ENCODE measurements at places on chromosomes 5 and 9.

- no peak for DNase-seq
These were observed 92.3 kb downstream of the FSTL4 start for GRCh38 chr5:133520062-133520461.

DNA sequence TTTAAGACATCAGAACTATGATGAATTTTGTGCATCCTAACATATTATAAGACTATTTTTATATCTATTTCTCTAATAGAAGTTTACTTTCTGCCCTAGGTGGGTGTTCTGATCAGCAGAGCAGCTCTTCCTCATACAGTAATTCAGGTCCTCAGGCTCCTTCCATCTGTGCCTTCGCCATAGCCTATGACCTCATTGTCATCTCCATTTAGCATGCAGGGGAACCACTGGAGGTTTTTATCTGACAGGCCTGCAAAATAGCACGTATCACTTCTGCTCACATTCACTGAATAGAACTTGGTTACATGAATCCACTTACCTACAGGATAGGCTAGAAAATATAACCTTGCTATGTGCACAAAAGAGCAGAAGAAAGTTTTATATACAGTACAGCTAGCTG lies 159.4 kb upstream of the CCNH start:
- DNase-seq: no peak

- DNase-seq: no peak
These were observed 37.3 kb downstream of the COL5A1 start for GRCh38 chr9:134678666-134679443.

- no peak for DNase-seq
These were observed 16.8 kb downstream of the NR3C1 start for GRCh38 chr5:143386725-143387124.

- peak; percentile 57 for DNase-seq
These were observed 53.4 kb downstream of the GALNT12 start for GRCh38 chr9:98860871-98861293.

- no peak for DNase-seq
These were observed 37.2 kb downstream of the NCS1 start for GRCh38 chr9:130209422-130209821.

DNA sequence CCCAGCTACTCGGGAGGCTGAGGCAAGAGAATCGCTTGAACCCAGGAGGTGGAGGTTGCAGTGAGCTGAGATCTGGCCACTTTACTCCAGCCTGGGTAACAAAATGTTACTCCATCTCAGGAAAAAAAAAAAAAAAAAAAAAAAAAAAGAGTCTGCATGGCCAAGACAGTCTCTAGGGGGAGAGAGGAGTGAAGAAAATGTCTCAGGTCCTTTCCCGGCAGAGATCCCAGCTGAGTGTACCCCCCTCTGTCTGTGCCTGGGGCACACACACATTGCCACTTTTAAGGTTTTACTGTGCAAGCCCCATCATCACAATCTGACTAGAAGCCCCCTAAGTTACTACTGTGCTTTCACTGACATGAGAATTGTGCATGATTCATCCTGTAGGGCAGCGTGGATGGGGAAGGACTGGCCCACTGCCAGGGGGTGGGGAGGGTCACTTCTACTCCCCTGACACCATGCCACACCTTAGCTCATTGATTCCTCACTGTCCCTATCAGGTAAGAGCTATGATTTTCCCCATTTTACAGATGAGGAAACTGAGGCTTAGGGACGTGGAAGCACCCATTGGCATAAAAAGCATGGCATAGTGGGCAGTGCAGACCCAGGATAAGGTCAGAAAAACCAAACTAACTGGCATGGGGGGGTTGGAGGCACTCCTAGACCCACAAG lies 102.3 kb upstream of the LARP1 start:
- no peak for DNase-seq

GRCh38 chr5:151477101-151477500 lies 29.7 kb downstream of the SLC36A1 start:
- DNase-seq: no peak

DNA sequence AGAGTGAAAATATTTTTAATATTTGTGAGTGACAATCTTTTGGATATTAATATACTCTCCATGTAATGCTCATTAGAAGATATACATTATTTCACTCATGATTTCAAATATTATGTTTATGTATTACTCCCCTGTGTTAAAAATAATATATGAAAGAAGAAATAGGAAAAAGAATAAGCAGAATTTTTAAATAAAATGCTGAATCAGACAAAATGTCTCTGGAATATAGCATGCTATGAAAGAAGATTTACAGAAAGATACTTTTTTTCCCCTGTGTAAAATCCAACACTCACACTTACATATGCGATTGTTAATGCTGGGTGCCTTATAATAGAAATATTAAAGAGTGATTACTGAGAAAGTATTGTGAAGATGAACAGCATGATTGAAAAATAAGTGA lies 373.7 kb downstream of the ANXA1 start:
- DNase-seq: no peak

GRCh38 chr9:95266649-95267048 lies 50.9 kb downstream of the FANCC start:
- no peak for DNase-seq

- no peak for DNase-seq
These were observed 118.4 kb upstream of the PRSS3 start for GRCh38 chr9:33676746-33677505.

GRCh38 chr5:160456480-160457177 lies 35.0 kb downstream of the PTTG1 start:
- no peak for DNase-seq

DNA sequence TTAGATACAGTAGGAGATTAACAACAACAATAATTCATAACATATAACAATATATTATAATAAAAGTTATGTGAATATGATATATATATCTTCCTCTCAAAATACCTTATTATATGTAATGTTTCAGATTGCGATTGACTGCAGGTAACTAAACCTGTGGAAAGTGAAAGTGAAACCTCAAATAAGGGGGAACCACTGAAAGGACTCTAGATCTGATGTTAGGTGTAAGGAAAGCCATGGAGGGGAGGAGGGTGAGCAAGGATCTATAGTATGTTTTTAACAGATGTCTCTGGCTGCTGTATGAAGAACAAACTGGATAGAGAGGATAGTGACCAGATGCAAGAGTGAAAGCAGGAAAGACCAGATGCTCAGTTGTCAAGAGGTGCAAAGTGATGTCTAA lies 5.8 kb upstream of the FSTL4 start:
- DNase-seq: no peak

GRCh38 chr9:94922691-94923107 lies 196.2 kb downstream of the AOPEP start:
- no peak for DNase-seq

GRCh38 chr9:115653171-115653606 lies 500.4 kb upstream of the PAPPA start:
- no peak for DNase-seq

DNA sequence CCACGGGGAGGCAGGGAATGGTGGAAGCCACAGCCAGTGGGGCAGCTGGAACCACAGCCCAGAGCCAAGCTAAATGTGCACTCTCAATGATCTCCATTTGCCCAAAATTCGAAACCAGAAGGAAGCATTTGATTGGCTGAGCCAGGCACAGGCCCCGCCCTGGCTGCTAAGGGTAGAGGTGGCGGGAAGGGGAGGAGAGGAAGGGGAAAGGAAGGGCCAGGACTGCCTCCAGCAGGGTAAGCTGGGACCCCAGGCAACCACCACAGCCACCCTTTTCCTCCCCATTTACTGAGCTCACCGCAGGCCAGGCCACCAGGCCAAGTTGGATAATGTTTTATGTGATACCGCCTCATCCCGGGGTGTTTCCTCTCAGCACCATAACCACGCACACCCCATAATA lies 100.3 kb upstream of the RAPGEF1 start:
- no peak for DNase-seq

- DNase-seq: no peak
These were observed 62.1 kb upstream of the FANCC start for GRCh38 chr9:95379630-95380029.

GRCh38 chr5:77768978-77769377 lies 7.2 kb downstream of the TBCA start:
- no peak for DNase-seq

- no peak for DNase-seq
These were observed 2117.6 kb downstream of the MAT2B start for GRCh38 chr5:165622864-165623536.

GRCh38 chr5:38291355-38291754 lies 33.0 kb downstream of the EGFLAM start:
- no peak for DNase-seq

- no peak for DNase-seq
These were observed 16.6 kb downstream of the ZFP62 start for GRCh38 chr5:180844432-180844831.
